Amniotic stem cell (primary cell): ENCODE measurements at places on chromosomes 7 and 10.
A peak's percentile ranks its signal among the peaks of the same experiment; 100 is the strongest.

GRCh38 chr10:20644421-20644820 lies 252.7 kb downstream of the NEBL start:
- no peak for DNase-seq

GRCh38 chr7:70040970-70041766 lies 442.9 kb downstream of the AUTS2 start:
- DNase-seq, result peak; percentile 5

DNA sequence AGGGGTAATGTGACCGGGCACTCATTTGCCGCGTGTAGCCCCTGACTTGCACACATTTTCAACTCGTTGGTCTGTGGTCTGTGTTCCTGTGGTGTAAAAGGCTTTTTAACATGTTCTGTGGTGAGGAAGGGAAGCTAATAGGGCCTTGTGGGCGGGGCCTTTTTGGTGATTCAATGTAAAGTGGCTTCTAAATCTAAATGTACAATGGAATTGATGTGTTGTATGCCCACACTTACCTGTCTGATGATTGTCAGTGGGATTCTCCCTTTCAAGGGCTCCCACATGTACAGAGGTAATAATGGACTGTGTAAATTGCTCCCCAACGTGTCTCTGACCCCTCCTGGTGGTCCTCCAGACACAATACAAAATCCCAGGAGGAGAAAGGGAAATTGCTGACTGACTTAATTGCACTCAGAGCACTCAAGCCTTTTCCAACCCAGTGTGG lies 43.1 kb upstream of the GATAD1 start:
- DNase-seq, result no peak

- no peak for DNase-seq
These were observed 92.1 kb upstream of the PODXL start for GRCh38 chr7:131648491-131648890.

DNA sequence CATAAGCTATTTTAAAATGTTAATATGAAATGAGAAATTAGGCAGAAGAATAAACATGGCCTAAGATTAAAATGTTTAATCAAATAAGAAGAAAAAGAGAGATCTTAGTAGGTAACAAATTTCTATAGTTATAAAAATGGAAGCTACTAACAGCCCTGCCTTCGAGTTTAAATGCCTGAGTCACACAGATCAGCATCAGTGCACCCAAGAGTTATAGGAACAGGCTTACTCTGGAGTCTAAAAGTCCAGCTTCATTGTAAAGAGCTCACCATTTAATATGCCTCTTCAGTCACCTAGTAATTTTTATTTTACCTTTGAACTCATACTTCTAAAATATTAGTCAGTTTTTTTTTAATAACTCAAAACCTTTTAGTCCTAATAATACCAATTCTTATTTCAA lies 52.6 kb downstream of the BRI3 start:
- DNase-seq, result no peak

GRCh38 chr10:24340883-24341282 lies 131.9 kb downstream of the KIAA1217 start:
- no peak for DNase-seq

DNA sequence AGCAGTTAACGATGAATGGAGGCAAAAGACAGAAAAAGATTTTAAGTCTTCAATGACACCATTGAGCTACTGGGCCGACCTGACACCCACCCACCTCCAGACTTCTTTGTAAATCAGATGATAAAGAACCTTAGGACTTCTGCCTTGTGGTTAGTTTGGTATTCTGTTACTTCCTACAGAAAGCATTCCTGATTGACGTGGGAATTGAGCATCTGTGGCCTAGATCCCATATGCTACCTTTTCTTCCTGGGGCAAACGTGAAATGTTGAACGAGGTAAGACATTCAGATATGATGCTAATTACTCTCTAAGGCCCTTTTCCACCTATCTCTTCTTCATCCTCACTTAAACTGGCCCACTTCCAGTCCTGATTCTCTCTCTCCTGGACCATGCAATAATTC lies 10.2 kb downstream of the PRLHR start:
- no peak for DNase-seq

- no peak for DNase-seq
These were observed 239.7 kb upstream of the PLXDC2 start for GRCh38 chr10:19576576-19576975.

GRCh38 chr7:136585954-136586670 lies 282.3 kb upstream of the CHRM2 start:
- no peak for DNase-seq
